PC-9 (cell line): ENCODE measurements at places on chromosomes 13 and 19. TPM values are rescaled to one million over a fixed set of nuclear protein-coding genes. Genes with fewer than 3 reads are reported as not detected.

SIGLECL1 gene
- not detected in 2 replicates for total RNA-seq

IL11 gene
- 4.1 and 6.6 TPM in 2 replicates for total RNA-seq

DNA sequence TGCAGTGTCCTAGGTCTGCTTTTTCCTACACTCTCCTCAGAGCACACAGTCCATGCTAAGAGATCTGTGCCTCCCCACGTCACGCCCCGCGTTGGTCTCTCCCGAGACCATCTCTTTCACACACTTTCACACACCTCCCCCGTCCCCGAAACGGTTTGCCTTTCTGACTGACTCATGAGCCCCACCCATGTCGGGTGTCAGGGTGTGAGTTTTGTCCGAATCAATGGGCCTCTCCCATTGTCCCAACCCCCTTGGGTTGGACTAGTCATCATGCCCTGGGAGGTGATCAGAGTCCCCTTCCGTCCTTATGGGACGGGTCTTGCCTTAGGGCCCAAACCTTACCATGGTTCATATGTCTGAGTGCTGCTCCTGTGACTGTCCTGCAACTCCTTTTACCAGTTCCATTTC, 214.0 kb upstream of the HTR2A start:
- no peak overlapping the region for H3K4me3 ChIP-seq
- no peak for DNase-seq
- H3K27ac ChIP-seq: 0 out of 2 replicates have a peak overlapping the region, but pooled peaks have one; percentile 35
- H3K36me3 ChIP-seq: no peaks in the 10 kb centered on the region
- 0 out of 2 replicates have a peak, but pooled peaks cover 7% of the 10 kb centered on the region for H3K4me1 ChIP-seq

GRCh38 chr13:22915442-22916082, 265.2 kb upstream of the SGCG start:
- no peak overlapping the region for H3K27ac ChIP-seq
- no peaks in the 10 kb centered on the region for H3K4me1 ChIP-seq
- H3K27me3 ChIP-seq: peaks cover 48% of the 10 kb centered on the region
- no peaks in the 10 kb centered on the region for H3K36me3 ChIP-seq
- H3K4me3 ChIP-seq: peak overlapping the region; percentile 33; the same call in 1 of the 2 replicates

DNA sequence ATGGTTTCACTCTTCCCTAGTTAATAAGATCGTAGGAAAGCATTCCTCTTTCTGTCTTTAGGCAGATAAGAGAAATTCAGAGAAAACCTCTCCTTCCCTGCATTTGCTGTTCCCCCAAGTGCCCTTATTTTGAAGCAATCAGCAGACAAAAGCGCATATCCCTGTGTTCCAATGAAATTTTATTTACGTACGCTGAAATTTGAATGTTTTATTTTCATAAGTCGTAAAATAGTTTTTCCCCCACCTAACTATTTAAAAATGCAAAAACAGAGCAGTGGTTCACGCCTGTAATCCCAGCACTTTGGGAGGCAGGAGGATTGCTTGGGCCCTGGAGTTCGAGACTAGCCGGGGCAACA, 17.2 kb upstream of the MRI1 start:
- DNase-seq: no peak
- H3K27ac ChIP-seq: no peak overlapping the region
- H3K27me3 ChIP-seq: no peaks in the 10 kb centered on the region
